ENCODE measurements at places on chromosomes 6 and 20.

DNA sequence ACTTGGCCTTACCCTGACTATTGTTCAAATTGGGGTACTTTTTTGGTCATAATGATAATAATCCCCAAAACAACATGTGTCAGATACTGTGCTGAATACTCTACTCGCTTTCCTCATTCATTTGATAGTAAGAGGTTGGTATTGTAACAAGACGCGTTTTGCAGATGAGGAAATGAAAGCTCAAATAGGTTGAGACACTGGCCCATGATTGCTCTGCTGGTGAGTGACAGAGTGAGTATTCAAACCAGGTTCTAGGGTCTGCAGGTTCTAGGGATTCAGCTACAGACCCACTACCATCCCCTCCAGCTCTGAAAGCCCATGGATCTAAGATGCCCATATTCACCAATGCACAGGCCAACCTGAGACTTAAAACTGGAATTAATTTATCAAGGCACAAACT, 1.3 kb upstream of the ENPP4 start:
- DNase-seq = no peak

DNA sequence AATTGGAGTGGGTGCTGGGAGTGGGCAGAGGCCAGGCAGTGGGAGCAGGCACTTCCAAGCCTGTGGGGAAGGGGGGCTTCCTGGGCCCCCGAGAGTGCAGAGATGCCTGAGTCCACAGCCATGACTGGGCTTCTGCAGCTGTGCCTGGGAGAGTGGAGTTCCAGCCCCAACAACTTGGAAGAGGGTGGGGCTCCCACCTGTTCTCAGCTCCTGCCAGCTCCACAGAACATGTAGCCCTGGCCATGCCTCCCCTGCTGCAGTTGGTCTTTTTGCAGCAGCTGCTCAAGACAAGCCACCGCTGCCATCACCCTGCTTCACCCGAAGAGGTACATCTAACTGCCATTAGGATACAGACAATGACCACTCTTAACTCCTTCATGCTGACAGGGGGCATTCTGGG, 1092.3 kb downstream of the KHDRBS2 start:
- DNase-seq = no peak

DNA sequence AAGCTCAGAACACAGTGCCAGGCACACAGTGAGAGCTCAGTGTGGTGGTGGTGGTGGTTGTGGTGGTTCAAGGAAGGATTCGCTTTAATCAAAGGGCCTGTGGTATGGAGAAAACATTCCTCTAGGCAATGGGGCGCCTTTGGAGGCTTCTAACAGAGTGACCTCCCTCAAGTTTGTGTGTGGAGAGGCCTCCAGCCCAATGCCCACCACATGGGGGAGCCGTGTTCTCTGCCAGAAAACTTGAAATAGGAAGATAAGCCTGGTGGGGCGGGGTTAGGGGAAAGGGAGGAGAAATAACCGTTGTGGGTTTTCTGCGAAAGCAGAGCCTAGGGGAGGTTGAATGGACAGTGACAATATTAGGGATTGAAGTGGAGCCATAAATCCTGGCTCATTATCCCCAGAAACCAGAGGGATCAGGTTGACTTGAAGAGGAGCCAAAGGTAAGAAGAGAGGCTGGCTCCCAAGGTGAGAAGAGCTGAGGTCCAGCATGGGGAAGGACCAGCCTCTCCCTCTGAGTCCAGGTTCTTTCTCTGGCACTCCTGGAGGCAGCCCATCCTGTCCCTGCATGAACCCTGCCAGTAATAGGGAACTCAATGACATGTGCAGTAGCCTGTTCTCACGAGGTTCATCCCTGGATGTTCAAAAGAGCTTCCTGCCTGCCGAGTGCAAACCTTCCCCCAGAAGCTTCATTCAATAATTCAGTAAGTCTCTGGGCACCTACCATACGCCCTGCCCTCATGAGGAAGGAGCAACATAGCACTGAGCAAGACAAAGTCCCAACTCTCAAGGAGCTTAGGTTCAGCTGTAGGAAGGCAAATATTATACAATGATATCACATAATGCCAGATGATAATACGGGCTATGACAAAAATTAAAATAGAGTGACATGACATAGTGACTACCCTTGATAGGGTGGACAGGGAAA, 51.4 kb downstream of the TGM2 start:
- DNase-seq = no peak

- DNase-seq = no peak
Measured at GRCh38 chr6:132548746-132549463, 3.6 kb upstream of the TAAR8 start.

DNA sequence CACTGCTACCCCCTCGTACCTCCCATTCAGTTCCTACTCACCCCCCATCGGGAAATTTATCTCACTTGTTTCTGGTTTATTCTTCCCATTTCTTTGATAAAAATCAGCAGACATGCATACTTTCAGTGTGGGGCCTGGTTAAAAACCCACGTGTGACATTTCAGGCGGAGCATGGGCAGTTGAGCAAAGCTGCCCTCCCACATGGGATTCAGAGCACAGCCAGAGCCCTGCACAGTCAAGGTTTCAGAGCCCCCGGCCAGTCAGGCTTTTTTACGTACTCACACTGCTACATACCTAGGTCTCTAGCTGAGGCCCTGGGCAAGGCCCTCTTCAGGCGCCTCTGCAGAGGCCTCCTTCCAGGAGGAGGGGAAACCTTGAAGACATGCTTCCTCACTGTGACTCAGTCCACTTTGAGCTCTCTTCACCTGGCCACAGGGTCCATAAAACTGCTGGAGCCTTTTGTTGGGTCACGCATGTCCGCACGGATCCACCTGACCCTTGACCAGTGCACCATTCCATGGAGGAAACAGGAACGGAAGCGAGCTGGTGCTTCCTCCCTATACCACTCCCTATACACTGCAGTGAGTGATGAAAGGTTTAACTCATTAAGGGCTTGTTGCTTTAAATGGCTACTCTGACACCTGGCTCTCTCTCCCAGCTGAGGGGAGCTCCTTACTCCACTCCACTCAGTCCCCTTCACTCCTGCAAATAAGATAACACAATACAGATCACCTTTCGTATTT, 713.3 kb downstream of the PRKN start:
- DNase-seq = no peak

DNA sequence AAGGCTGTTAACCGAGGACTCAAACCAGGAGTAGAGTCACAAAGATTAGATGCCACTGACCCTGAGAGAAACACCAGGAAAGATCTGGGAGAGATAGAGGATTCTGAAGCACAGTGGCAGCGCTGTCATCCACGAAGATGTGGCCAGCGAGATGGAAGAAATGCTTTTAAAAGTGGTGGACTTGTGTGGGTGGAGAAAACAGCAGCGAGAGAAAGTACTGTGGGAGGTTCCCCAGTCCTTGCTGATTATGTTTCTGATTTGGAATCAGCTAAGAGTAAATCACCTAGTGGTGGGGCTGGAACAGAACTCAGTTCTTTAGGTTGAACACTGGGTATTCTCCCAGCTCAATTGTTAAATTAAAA, 435 bp upstream of the ZNF322 start:
- DNase-seq = no peak

GRCh38 chr6:153957394-153957793, 81.6 kb upstream of the OPRM1 start:
- no peak for DNase-seq

DNA sequence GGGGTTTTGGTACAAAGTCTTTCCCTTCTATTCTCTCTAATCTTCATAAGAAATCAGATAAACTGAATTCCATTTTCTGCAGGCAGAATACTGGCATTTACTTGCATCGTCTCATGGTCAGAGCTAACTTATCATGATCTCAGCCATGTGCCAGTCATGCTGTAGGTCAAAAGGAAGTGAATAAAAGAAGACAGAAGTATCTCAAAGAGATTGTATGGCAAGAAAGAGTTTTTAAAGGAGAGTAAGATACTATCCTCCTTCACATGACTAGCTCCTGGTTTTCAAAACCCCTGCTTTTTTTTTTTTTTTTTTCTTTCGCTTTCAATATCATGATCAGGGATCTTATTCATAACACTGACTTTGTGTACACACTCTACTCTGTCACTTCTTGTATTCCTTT, 398.3 kb downstream of the C6orf118 start:
- no peak for DNase-seq

DNA sequence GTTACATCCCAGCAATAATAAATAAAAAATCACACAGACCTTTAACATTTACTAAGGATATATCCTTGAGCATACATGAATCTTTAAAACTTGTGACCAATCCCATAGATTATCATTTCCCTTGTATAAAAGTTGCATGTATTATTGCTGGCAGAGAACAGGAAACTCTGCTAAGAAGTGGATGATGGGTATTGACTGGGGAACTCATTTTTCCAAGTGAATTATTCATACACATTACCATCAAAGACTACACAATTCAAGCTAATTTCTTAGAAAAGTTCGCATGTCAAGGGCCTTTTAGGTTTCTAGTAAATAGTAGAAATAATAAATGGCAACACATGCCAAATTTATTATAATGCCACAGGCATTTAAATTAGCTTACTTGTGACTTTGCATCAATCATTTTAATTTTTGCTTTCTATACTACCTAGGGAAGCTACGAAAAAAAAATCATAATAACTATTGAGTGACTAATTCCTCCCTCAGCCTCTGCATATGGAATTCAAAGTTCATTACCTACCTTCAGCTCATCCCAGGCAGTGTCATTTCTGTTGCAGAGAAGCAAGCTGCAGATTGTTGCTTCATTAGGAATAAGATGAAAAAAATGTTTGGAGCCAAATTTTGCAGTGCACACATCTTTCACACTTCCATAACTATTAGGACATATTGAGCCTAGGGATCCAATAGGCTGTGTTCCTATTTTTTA, 25.8 kb downstream of the MKKS start:
- no peak for DNase-seq

- no peak for DNase-seq
Measured at GRCh38 chr6:5997420-5997987, 9.2 kb downstream of the NRN1 start.

DNA sequence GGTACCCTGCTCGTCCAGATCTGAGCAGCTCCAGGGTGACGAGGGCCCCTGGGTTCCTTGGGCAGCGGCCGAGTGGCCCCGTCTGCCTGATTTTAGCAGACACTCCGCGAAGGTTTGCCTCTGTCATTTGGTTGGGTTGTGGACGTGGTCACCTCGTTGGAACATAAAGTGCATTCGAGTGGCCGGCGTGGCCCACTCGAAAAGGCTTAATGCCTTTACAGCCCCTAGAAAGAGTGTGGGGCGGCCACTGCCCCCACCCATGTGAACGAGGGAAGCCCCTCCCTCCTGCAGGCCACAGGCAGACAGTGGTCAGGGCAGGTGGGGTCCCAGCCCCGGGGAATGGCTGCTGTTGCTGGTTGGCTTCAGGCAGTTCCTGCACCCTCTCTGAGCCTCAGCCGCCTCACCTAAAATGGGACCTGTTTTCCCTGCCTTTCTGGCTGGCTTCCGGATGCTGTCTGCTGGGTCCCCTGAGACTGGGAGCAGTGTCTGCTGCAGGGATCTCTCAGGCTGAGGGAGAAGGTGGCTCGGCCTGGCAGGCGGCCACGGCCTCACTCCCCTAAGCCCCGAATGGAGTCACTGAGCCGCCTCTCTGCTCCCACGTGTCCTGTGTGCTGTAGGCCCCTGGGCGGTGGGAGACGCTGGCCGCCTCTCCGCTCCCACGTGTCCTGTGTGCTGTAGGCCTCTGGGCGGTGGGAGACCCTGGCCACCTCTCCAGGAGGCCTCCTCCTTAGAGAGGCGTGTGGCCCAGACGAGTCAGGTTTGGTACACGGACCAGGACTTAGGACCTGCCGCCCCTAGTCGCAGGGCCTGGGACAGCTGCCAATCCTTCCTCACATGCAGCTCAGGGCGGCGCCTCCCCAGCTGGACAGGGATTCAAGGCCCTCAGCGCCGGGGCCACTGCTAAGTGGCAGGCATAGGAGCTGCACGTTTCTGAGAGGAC, 233.0 kb downstream of the ERMARD start:
- DNase-seq = no peak

DNA sequence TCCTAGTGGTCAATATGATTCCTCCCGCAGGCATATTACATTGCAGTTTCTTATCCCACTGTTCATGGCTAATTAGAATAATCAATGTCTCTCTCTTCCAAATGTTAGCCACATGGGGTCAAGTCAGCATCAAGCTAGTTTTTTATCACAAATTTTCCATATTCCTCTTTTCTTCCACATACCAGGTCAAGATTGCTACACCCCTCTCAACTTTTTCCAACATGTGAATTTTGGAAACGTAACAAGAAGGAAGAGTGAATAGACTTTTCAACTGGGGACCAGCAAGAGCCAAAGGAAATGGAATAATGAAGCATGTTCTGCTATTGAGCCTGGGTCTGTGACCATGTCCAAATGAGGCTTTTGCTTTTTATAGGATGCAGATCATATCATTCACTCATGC, 65.1 kb downstream of the SOD2 start:
- no peak for DNase-seq

GRCh38 chr6:169452869-169453620, 199.4 kb upstream of the THBS2 start:
- DNase-seq = no peak

DNA sequence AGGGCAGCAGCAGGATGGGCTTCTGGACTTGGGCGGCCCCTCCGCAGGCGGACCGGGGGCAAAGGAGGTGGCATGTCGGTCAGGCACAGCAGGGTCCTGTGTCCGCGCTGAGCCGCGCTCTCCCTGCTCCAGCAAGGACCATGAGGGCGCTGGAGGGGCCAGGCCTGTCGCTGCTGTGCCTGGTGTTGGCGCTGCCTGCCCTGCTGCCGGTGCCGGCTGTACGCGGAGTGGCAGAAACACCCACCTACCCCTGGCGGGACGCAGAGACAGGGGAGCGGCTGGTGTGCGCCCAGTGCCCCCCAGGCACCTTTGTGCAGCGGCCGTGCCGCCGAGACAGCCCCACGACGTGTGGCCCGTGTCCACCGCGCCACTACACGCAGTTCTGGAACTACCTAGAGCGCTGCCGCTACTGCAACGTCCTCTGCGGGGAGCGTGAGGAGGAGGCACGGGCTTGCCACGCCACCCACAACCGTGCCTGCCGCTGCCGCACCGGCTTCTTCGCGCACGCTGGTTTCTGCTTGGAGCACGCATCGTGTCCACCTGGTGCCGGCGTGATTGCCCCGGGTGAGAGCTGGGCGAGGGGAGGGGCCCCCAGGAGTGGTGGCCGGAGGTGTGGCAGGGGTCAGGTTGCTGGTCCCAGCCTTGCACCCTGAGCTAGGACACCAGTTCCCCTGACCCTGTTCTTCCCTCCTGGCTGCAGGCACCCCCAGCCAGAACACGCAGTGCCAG, at the start of gene TNFRSF6B:
TSS of gene TNFRSF6B (plus strand) at position 25 of the 729 bp plus-strand sequence. CDS start at position 141, 116 bp downstream.
- no peak for DNase-seq

DNA sequence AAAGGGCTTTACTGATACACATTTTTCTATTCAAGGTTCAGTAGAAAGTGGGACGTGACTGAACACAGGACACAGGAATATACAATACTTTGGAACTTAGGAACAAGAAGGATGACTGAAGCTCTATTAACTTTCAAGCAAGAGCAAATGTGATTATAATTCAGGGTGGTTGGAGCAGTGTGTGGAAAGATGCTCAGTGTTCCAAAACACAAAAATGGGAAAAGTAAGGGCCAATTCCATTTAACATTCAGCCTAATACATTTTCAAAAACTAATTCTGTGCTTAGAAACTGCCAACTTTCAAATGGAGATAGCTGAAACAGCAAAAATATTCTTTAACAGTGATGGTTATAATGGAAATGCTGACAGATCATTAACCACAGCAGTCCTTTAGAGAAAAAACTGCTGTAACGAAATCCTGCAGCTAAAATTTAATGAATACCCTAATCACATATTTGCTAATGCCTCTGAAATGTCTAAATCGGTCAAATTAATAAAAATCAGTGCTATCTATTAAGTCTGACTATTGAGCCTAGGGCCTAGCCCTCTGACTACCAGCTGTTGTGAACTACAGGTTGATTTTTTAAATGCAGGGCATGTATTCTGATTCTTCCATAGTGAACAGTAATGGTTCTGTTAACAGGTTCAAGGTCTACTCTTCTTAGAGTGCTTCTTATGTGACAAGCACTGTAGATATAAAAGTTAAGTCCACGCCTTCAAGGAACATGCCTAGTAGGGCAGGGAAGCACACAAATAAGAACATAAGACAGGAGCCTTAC, 45.9 kb downstream of the RARS2 start:
- no peak for DNase-seq

Data from NCI-H2081 treated with DMSO at 0.1 percent for 48 hours (cell line).